ENCODE measurements at places on chromosomes 7 and 10. TPM values are rescaled to one million over a fixed set of nuclear protein-coding genes. Genes with fewer than 3 reads are reported as not detected.

GRCh38 chr10:96890580-96890979 lies 58.5 kb downstream of the LCOR start:
- no peaks in the 10 kb centered on the region for H3K36me3 ChIP-seq
- H3K27me3 ChIP-seq = no peaks in the 10 kb centered on the region
- no peak for DNase-seq
- H3K27ac ChIP-seq = no peak overlapping the region

DNA sequence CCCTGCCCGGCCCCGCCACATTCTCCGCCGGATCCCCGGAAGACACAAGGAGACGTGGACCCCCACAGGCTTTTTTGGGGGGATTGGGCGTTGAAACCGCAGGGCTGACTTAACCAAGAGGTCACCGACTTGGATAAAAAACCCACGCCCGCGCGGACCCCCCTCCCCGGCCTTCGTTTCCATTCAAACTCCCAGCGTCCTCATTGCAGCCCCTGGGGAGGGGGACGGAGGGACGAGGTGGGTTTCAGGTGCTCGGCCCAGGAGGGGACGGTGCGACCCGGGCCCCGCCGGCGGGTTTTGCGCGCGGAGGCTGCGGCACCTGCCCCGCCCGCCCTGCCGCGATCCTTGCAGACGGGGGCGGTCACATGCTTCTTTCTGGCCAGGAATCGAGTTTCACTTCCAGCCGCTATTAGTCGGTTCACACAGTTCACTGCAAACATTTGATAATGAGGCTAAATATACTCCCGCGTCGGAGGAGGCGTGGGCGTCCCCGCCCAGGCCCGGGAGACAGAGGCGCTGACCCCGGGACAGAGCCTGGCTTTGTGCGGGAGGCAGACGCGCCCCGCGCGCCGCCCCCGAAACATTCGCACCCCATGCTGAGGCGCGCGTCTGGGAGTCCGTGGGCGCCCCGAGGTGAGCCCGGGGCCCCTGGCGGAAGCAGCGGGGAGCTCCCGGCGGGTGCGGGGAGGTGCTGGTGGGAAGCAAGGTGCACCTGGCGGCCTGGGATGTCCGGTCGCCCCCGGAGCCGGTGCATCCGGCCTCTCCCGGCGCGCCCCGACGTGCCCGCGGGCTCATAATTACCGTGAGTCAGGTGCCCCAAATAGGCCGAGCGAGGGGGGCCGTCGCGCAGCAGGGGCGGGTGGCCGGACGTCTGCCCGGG lies 2.7 kb upstream of the PDGFA start:
- peaks cover 40% of the 10 kb centered on the region for H3K27me3 ChIP-seq
- H3K4me1 ChIP-seq = peaks cover 7% of the 10 kb centered on the region
- H3K36me3 ChIP-seq = no peaks in the 10 kb centered on the region
- H3K27ac ChIP-seq = no peak overlapping the region

GRCh38 chr10:21912625-21913024 lies 90.9 kb downstream of the DNAJC1 start:
- no peak overlapping the region for H3K27ac ChIP-seq
- peaks cover 4% of the 10 kb centered on the region for H3K4me1 ChIP-seq
- DNase-seq = no peak
- H3K27me3 ChIP-seq = no peaks in the 10 kb centered on the region
- H3K36me3 ChIP-seq = no peaks in the 10 kb centered on the region
- H3K4me3 ChIP-seq = no peak overlapping the region

DNA sequence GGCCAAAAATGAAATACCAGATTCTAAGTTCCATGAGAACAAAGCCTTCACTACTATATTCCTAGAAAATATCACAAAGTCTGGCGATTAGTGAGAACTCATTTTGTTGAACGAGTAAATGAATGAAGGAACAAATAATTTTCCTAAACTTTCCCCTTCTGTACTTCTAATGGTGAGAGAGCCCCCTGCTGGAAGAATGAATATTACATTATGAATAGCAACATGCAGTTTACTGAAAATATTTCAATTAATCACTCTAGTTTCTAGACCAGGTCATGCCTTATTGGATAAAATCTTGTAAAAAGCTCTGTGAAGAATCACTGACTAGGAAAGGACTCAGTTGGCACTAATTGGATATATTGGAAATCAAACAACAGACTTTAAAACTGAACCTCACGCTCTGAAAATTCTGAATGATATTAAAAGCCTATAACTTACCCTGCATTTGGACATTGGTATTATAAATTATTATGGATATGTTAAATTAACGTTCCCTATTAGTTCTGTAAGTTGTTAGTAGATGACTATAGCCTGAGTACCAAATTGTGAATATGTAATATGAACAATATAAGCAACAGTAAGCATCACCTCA lies 32.4 kb upstream of the MTPN start:
- H3K4me1 ChIP-seq = peaks cover 16% of the 10 kb centered on the region
- H3K36me3 ChIP-seq = no peaks in the 10 kb centered on the region
- H3K27me3 ChIP-seq = no peaks in the 10 kb centered on the region

DNA sequence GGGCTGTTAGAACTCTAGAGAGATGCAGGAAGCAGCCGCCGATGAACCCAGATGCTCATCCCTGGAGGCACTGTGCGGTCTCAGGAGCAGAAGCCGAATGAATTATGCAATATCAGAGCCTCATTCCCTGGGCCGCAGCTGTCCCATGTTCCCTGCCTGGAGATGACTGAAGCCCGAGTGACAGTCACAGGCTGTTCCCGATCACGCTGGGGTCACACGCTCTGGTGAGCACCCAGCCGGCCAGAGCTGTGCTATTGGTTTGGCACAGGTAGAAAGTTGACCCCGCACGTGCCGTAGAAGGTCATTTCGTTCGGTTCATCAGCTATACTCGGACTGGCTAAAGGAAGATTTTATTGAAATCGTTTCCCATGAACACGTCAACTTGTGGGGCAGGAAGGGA lies 140.5 kb upstream of the SH2B2 start:
- H3K4me3 ChIP-seq = no peak overlapping the region
- H3K36me3 ChIP-seq = no peaks in the 10 kb centered on the region
- no peaks in the 10 kb centered on the region for H3K27me3 ChIP-seq
- no peaks in the 10 kb centered on the region for H3K4me1 ChIP-seq
- H3K27ac ChIP-seq = no peak overlapping the region

- peaks cover 3% of the 10 kb centered on the region for H3K4me1 ChIP-seq
- H3K27ac ChIP-seq = no peak overlapping the region
- DNase-seq = no peak
- no peaks in the 10 kb centered on the region for H3K27me3 ChIP-seq
- H3K4me3 ChIP-seq = no peak overlapping the region
These were observed 52.7 kb upstream of the HERPUD2 start for GRCh38 chr7:35747611-35748010.

Gene CRPPA
- total RNA-seq = 4.6 TPM

All from cardiac muscle cell (in vitro differentiated cells and primary cell).